GM23248 (cell line): ENCODE measurements at places on chromosomes 2 and 18.

DNA sequence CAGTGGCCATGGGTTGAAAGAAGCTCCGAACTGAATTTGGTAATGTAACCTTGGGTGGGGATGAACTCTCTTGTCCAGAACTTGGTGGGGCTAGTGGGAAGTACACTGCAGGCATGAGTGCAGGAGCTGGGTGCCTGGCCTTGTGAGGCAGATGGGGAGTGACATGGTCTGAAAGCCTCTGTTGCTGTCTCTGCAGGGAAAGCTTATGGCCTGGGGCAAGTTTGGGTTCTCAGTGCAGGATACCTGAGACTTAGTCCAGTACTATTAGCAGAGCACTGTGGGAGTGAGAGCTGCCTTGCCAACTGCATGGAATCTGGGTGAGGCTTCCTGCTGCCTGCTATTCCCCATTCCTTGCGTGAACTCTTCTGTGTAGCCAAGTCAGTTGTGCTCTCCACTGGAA, 1620.9 kb upstream of the NXPH2 start:
- DNase-seq = no peak

- DNase-seq = no peak
Observed at GRCh38 chr2:233288663-233289062, 19.0 kb upstream of the SAG start.

DNA sequence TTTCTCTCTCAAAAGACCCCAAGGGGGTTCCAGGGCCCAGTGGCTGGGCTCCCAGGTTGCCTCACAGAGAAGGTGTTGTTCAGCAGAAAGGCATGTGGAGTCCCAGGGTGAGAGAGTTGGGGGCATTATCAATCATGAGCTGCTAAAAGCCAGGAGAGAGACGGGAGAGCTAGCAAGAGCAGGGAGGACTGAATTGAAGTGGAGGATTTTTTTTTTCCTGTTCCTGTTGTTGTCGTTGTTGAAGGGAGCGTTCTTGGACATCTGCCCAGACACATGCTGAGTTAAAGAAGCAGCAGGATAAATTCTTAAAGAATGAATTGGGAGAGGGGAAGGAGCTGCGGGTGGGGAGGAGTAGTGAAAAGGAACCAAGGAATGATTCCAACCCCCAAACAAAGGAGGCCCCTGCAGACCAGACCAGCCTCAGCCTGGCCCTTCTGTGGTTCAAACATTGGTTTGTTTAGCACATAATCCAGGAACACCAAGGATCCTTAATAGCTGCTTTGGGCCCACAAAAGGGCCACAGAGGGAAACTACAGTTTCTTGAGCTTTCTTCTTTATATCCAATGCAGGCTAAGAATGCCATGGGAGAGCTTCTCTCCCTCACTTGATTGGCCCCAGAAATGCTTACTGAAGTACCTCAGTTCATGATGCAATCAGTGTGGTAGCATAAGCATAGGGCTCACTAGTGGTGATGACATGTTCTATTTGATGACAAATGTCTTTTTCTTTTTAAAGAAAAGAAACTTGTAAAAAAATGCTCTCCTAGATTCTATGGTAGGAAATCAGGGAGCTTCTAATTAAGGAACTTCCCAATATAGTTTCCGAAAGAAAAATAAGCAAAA, 146.0 kb downstream of the SETBP1 start:
- peak; percentile 88 for DNase-seq

DNA sequence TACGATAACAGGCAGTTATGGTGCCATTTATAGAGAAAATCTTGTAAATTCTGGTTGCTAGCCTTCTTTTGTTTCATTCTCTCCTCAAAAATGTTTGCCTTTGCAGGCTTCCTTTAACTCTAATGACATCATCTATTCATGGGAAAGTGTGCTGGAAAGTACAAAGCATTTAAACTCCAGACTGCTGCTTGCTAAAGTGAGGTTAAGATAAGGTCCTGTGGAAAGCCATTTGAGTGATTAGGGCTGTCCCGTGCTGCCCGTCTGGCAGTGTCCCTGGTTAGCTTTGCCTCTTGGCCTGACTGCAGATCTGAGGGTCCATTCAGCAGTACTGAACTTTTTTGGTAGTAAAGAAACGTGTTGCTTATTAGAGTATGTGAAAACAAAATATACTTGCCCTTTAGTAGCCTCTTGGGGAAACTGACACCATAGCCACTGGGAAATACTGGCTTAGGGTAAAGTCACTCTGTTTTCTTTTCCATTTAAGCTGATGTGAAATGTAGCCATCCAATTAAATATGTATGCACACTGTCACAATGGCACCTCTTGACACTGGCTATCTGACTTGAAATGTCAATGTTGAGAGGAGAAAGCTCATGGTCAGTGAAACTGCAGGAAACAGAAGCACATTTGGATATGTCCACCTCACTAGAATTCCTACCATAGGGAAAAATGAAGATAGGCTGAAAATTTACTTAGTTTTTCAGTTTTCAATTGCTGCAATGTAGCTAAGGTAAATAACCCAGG, 321.5 kb downstream of the SLC8A1 start:
- DNase-seq = peak; percentile 25

- peak; percentile 39 for DNase-seq
Observed at GRCh38 chr2:226773291-226773690, 26.3 kb downstream of the IRS1 start.

GRCh38 chr2:190831941-190832340, 48.7 kb upstream of the GLS start:
- no peak for DNase-seq

GRCh38 chr18:45324101-45324494, 291.2 kb upstream of the SLC14A2 start:
- no peak for DNase-seq

DNA sequence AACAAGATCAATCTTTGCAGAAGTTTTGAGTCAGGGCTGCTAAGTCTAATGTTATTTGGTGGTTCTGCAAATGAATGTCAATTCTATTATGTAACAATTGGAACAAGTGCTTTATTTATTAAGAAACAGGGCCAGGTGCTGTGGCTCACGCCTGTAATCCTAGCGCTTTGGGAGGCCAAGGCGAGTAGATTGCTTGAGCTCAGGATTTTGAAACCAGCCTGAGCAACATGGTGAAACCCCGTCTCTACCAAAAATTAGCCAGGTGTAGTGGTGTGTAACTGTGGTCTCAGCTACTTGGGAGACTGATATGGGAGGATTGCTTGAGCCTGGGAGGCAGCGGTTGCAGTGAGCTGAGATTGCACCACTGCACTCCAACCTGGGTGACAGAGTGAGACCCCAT, 13.2 kb upstream of the RNF103 start:
- no peak for DNase-seq

DNA sequence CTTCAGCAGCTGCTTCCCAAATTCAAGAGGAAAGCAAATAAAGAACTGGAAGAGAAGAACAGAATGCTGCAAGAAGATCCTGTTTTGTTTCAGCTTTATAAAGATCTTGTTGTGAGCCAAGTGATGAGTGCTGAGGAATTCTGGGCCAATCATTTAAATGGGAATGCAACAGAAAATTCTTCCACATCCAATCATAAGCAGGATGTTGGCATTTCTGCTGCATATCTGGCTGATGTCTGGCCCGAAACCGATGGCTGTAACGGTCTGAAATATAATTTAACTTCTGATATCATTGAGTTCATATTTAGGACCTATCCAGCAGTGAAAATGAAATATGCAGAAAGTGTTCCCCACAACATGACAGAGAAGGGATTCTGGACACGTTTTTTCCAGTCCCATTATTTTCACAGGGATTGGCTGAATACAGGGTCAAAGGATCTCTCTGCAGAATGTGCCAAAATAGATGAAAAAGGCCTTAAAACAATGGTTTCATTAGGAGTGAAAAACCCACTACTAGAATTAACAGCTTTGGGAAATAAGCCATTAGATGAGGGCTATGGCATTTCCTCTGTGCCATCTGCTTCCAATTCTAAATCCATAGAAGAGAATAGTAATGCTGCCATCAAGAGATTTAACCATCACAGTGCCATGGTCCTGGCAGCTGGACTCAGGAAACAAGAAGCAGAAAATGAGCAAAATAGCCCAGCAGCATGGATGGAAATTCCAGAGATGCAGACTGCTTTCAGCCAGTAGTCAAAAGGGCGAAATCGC, 175.6 kb downstream of the MC4R start:
- peak; percentile 29 for DNase-seq

GRCh38 chr2:157901325-157901724, 25.2 kb upstream of the ACVR1 start:
- DNase-seq = no peak

- DNase-seq = no peak
Observed at GRCh38 chr2:128646691-128647090, 328.0 kb upstream of the HS6ST1 start.

DNA sequence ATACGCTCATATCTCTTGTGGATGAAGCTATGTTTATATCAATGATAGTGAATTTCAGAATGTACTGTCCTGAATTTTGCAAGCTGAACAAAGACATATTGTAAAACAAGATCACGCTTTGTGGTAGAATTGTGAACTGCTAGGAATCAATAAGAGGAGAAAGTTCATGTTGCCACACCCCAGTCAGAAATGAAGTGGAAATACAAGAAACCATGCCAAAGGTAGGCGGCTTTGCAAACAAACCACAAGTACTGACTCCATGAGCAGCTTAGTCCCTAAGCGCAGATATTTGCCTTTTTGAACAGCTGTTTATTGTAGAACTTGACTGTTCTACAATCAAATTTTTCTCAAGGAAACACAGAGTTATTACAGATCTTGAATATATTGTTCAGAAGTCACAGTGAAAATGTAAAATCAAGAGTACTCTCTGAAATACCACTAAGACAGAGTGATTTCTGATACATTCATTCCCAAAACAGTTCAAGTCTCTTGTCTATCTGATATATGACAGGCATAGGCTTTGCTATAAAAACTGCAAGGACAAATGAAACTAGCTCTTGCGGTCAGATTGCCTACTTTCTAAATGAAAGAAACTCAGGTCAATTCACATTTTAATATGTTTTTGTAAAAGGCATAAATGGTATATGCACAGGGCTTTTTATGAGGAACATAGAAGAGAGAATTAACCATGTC, 120.9 kb upstream of the CDH19 start:
- DNase-seq = no peak

DNA sequence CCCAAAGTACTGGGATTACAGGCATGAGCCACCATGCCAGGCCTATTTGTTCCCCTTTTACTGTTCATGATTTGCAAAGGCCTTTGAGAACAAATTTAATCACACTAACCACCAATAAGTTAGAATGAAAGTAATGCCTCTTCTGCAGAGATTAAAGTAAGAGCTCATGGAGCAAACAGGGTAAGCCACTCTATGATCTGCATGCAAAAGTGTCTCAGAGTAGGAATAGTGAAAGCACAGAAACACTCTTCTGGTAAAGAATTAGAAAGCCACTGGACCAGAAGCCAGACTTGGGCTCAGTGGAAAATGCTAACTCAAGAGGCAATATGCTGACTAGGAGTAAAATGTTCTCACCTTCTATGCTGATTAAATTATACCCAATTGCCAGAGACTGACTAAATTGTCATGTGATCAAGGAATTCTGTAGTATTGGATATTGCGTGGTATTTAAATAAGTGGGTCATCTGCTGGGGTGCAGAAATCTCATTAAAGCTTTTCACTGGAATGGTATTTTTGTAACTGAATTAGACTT, 235.3 kb upstream of the ERBB4 start:
- DNase-seq = no peak

DNA sequence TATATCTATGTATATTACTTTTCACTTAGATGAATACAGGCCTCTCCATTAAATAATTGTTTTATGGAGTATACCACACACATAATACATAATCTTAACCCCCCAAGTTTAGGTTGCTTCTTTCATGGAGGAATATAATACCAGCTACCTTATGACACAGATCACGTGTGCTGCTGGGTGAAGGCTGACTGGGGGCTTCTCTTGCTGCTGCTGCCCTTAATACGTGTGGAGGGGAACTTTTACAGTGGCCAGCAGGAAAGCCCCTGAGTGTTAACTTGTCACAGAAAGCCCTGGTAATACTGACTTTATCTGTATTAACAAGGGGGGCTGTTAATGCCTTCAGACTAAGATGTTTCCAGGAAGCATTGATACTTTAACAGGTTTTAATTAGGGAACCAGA, 63.1 kb downstream of the LAMA3 start:
- DNase-seq = no peak
